ENCODE measurements at places on chromosomes 13 and 19.

DNA sequence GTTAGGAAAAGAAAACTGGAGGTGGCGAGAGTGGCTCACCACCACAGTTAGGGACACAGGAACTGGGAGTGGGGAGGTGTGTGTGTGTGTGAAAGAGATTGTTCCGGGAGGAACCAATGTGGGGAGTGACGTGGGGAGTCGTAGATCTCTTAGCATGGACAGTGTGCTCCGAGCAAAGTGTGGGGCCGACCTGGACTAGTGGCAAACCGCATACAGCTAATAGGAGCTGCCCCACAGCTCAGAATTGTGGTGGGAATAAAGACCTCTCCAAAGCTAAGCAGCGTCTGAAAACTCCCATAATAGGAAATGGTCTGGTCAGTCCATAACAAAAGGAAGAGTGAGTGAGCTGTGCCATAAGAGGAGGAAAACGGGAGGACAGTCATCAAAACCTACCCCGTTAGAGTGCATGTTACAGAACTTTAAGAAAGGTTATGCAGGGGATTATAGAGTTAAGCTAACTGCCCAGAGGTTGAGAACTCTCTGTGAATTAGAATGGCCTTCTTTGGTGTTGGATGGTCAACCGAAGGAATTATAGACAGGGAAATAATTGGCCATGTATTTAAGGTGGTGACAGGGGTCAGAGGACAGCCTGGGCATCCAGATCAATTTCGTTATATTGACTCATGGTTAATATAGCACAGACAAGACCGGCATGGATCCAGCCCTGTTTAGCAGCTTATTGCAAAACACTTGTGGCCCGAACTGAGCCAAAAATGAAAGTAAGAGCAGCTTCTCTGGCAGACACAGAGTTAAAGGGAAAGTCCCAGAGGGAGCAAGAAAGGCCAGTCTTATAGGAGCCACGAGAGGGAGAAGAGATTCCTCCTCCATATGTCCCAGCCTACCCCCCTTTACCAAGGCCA lies 8.9 kb upstream of the SLC15A1 start:
- DNase-seq = no peak

DNA sequence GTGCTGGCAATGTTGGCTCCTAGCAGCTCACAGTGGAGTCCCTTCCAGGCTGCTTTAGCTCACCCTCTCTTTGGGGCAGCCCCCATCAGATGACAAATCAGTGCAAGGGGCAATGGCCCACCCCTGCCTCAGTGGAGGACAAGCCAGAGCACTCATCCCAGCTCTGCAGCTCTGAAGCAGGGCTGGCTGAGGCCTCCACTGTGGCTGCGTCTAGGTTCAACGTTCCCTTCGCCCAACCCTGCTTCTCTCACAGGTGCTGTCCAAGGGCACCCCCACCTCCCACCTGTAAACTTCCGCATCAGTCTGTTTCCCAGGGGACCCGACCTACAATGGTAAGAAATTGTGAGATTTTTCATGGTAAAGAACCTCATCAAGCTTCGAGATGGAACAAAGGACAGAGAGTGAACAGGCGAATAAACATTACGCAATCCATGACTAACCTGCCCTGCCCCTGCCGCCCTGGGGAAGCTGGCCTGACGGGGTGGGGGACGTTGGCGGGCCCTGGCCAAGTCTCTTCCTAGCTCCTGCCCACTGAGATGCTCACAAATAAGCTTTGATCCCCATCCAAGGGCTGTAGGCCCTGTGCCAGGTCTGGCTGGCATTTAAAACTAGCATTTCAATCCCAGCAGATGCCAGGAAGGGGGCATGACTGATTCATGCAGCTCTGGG lies 40.5 kb downstream of the DZIP1 start:
- DNase-seq = no peak

DNA sequence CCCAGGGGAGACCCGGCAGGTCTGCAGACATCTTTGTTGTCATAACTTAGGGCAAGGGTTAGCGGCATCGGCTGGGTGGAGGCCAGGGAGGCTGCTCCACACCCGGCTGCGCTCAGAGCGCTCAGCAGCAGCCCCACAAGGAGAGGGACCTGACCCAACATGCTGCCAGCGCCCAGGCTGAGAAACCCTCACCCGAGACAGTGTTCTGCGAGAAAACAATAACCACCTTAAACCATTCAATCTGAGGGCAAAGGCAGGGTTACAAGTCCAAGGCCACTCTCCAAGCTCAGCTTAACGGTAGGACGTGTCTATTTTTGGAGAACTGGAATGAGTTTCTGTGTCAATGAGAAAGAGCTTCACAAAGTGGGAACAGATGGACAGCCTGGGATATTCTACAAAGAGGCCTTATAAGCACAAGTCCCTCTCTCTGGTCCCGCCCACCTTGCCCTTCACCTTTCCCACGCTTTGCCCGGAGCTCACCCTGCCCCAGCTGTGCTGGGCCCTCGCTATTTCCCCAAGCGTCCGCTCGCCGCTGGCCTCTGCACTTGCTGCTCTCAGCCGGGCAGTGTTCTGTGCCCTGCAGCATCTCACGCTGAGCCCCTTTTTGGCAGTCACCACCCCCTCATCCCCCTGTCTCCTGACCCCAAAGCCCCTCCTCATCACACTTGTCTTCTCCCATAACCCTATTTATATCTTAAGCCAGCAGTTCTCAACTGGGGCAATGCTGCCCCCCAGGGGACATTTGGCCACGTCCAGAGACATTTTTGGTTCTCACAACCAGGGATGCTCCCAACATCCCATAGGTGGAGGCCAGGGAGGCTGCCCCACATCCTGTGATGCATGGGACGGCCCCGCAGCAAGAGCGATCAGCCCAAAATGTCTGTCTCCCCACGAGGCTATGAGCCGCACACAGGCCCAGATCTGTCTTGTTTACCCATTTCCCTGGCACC lies 17.6 kb downstream of the PPP1R12C start:
- no peak for DNase-seq

- no peak for DNase-seq
Observed at GRCh38 chr13:36907266-36907665, 12.8 kb downstream of the SMAD9 start.

DNA sequence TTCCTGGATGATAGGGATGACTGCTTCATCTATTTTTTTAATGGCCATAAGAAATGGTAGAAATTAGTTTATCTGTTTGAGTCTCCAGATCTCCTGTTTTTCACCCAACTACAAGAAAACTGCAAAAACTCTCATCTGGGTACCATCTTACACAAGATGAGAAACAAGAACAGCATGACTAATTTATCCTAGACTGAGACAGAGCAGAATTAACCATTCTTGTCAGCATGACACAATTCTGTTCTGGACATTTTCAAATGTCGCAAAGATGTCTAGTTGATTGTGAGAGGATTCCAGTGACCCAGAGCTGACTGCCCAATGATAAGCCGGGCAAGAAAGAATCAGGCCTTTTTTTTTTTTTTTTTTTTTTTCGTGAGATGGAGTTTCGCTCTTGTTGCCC lies 12.8 kb downstream of the ZNF43 start:
- no peak for DNase-seq

DNA sequence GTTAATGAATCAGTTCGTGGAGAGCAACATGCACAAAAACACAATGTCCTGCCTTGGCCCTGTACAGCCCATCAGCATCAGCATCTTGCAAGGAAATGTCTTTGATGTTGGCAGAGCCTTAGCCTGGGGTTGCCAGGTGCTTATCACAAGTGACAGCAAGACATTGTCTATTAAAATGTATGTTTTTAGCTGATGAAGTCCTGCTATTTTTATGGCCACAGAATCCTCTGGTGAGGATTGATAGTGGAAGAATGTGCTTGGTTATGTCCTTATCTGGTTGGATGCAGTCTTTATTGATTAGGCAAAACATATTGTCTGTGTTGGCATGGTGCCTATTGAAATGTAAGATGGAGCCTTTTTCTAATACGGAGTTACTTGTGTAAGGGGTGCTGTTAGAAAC lies 1427.0 kb upstream of the MIR17HG start:
- DNase-seq = no peak

DNA sequence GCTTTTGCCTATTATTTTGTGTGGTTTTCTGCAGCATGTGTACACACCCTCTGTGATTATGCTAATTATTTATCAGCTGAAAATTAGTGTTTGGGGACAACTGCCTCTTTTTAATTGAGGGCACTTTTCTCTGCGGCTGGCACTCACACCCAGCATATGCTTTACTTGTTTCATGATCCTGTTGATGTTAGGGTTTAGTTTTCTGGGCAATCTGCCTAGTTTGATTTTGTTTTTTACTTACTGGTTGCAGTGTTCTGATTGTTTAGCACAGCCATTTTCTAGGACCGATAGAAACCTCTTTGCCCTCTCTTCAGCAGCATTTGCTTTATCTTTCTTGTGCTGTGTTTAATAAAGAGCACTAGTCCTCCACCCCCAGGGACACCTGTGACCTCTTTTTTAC lies 161.6 kb downstream of the PAN3 start:
- DNase-seq = no peak

GRCh38 chr13:52001120-52001731 lies 10.0 kb downstream of the ATP7B start:
- DNase-seq = no peak

DNA sequence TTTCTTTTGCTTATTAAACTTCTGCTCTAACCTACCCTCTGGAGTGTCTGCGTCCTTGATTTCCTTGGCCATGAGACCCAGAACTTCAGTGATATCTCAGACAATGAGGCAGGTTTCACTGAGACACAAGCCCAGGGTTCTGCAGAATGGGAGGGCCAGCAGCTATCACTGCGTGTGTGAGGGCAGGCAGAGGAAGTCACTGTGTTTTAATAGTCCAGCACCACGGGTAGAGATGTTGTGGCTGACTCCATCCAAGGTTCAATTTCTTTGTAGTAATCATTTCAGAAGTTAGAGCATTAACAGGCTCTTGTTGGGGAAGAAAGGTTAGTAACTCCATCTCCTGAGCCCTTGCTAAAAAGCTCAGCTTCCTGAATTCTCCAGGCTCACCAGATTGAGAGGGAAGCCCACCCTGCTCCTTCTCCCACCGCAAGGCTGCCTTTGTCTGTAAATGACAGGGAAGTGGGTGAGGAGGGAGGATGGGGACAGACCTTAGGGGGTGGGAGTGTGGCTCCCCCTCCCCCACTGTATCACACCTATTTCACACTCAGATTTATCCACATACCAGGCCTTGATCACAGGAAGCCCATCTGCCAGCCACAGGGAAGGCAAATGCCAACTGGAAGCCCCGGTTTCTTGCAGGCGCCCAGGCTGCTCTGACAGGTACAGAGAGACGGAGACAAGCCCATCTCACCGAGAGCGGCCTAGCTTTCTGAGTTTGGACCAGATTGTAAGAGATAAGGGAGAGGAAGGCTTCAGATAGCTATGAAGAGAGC lies 2.1 kb downstream of the C19orf12 start:
- no peak for DNase-seq

DNA sequence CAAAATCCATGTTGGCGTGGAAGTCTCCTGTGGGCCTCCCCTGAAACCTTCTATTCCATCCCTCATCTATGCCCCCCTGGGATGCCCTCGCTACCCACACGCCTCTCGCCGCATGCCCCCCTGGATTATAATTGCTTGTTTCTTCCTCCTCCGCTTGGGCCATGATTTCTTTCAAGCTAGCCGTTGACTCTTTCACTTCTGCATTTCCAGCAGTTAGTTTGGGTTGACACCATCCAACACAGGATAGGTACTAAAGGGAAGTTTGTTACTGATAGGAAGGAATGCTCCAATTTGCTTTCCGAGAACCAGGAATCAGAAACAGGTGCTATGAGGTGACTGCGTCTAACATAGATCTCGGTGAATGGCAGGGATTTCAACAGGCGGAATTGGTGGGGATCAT lies 7.7 kb upstream of the SLC25A15 start:
- DNase-seq = no peak

- DNase-seq = no peak
Observed at GRCh38 chr13:69956349-69956748, 151.3 kb upstream of the ATXN8OS start.

GRCh38 chr13:113761136-113761535 lies 2.1 kb downstream of the TMEM255B start:
- DNase-seq = no peak

- no peak for DNase-seq
Observed at GRCh38 chr13:29520671-29521070, 74.8 kb downstream of the SLC7A1 start.

DNA sequence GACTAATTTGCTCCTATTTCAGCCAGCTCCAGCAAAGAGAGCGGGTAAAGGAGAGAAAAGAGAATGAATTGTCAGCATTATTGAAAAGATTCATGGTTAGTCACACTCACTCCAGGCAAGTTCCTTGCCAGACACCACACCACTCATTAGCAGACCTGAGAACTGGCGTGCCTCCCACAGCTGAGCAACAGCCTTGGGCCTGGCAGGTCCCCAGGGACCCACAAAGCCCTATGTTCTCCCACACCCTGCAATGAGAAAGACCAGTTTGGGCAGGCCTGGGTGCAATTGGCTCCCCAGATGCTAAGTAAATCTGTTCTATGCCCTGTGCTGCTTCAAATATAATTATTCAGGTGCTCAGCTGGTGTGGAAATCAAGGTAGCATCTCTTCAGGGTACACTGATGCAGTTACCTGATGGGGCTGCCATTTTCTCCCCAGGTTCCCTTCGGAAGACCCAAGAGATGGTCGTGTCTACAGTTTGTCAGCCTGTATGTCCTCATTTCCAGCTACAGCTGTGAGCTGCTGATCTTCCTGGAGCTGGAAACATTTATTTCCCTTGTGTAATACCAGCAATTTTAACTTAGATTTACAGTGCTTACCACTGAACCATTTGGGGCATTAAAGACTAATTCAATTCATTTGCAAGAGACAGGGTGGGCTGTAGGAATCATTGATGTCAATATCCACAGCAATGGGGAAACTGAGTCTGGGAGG lies 405.0 kb downstream of the COG6 start:
- peak; percentile 39 for DNase-seq

GRCh38 chr19:5268801-5269200 lies 71.8 kb downstream of the PTPRS start:
- no peak for DNase-seq
